GM20000 (cell line): ENCODE measurements at places on chromosomes 7 and 10.

DNA sequence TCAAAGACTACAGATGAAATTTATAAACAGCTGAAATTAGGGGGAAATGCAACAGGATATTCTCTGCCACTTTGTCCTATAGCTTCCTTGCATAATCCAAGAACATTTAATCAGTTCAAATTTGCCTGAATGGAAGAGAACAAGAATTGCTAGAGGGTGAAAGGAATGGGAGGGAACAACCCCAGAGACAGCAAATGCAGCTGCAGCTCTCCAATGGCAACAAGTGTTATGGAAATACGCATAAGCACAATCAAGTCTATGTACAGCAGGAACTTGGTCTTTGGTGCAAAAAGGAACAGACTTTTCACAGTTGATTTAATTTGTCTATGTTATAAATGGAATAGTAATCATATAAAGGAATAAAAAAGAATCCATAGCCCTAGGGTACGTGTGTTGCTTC lies 269.0 kb upstream of the ETV1 start:
- no peak for DNase-seq

DNA sequence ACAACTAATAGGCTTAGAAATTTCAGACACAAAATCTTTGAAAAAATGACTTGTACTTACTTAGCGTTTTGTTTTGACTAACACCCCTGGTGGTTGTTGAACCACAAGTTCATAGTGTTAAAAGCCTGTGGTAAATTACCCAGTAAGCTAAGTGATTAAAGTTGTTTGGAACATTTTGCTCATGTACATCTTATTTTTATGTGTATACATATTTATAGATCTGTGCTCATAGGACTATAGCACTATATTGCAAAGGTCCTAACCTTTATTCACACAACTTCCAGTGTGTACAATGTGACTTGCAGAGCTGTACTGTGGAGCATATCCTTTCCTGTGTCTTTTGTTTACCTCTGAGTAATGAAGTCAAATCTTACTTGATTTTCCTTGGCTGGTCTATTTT lies 79.6 kb downstream of the BMPR1A start:
- DNase-seq: no peak

DNA sequence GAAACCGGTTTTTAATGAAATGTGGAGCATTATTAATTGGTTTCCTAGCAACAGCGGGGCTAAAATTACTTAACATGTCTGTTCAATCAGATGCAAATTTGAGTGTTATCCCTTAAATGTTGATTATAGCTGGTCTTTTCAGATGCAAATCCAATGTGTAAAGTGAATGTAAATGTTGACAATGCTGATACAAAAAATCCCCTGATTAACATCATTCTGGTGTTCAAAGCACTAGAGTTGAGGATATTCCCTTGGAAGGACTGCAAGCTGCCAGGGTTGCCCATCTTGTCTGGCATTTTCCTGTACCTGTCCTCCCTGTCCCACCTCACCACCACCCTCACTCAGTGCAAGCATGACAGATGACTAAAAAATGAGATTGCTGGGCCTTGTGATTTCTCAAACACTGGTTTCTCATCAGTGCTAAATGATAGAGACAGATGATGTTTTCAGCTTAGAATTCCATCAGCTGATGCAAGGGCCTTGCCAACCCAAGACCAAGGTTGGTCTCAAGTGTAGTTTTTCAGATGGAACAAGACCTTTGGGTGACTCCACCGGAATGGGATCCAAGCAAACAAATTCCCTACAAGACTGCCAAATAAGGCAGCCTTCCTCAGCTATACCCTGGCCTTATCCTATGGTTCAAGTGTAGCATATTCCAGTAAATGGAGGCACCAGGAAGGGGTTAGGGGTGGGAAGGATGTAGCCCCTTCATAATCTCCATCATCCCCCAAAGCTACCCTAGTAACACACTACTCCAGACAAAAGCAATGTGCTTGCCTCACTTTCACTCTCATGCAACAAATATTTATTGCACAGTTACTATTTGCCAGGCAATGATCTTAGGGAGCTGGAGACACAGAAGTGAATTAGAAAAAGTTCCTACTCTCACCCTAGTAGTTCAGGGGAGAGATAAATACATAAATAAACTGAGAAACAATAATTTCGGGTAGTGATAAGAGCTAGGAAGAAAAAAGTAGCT lies 54.9 kb downstream of the JAZF1 start:
- DNase-seq: no peak

GRCh38 chr10:123548770-123549169 lies 117.4 kb upstream of the GPR26 start:
- DNase-seq: no peak

GRCh38 chr10:93452143-93452542 lies 30.0 kb downstream of the MYOF start:
- DNase-seq: peak; percentile 38

DNA sequence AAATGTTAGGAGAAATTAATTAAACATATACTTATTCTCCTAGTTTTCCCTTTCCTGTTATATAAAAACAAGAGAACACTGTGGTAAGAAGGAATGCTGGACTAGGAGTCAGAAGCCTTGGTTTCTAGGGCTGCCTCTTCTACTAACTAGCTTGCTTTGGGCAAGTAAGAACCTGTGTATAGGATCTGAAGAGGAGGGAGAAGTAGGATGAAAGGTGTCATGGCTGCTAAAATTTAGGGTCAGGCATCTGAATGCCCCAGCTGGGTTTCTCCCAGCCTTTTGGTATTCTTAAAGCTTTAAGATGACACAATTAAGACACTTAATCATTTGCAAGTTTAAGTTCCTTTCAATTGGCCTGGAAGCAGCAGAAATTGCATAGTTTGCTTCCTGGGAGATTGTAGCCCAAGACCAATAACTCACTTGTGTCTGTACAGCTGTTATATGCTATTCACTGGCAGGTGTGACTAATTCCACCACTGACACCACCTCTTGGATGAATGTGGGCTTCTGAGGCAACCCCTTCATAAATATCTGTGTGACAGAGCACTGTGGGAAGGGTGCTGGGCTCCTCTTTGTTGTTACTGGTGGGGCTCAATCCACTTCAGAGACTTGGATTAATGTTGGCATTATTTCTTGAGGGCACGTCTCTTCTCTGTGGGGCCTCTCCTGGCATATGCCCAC lies 137.2 kb downstream of the LRMDA start:
- DNase-seq: no peak

GRCh38 chr10:117884592-117884991 lies 162.1 kb downstream of the RAB11FIP2 start:
- no peak for DNase-seq
